ENCODE measurements at places on chromosomes 4 and X.

DNA sequence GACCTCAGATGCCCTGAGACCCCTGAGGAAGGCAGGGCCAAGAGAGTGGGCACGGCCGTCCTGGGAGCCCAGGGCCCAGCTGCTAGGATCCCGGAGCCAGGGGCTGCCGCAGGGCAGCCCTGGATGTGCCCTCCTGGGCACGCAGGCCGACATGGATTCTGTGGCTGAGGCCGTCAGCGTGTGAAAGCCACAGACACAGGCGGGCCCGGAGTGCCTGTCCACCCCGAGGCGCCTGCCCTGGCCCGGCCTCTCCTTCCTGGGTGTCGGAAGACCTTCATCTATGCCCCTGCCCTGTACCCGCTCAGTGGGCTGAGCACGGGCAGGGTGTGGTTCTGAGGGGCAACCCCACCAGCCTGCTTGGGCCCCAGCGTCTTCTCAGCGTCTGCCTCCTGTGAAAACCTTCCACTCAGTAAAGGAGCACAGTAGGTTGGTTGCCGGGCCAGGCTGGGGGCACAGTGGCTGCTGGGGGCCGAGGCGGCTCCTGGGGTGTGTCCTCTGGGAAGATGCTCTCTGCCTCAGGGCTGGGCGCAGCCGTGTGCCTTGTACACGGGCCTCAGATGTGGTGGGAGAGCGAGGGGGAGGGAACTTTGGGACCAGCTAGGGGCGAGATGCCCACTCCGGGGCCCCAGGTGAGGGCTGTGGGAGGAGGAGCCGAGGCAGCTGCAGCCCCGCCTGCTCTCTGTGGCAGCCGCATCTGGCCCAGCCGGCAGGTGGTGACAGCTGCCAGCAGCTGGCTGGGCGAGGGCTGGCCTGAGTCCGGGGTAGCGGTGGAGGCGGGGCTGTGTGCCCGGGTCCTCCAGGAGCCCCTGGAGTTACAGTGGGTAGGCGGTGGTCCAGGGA is 20.8 kb downstream of the FGFRL1 start:
- no peak for DNase-seq

DNA sequence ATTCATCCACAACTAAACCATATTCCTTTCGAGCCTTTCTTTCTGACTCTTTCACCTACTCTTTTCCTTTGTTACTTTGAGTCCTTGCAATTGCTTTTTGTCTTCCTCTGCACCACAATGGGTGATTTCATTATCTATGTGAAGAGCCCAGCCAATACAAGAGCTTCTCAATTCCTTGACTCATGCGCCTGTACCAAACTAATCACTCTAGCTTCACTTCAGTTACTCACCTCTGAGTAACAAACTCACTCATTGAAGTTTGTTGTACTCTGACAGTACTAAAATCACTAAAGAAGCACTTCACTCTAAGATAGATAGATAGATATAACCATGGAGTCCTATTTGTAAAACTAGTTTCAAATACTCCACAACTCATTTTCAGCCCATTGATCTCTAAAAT is 191.7 kb upstream of the EPHA5 start:
- no peak for DNase-seq

- no peak for DNase-seq
Measured at GRCh38 chrX:17812763-17813162, 48.3 kb downstream of the RAI2 start.

- no peak for DNase-seq
Measured at GRCh38 chr4:182425302-182425701, 182.1 kb downstream of the TENM3 start.

DNA sequence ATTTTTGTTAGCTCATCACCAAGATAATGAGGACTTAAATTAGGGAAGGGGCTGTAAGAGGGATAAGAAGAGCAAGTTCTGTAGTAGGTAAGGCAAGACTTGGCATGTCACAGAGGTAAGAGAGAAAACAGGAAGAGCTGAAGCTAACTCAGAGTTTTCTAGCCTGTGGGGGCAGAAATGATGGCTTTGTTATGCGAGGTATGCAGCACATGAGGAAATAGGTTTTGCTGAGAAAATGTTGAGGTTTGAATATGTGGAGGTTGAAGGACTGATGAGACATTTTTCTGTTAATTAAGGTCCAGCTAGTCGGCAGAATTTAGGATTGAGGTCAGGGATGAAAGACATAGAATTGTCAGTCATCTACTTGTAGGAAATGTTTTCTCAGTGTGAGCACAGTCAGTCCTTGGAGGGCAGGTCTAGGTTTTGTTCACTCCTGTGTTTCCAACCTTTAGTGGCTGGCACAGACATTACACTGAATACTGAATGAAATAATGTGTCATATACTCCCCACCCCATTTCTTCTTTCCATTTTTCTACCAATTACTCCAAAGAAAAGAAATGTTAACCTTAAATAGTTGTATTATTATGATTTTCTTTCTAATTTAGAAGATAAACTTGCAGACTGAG is 154.0 kb upstream of the AADAT start:
- no peak for DNase-seq
